ENCODE measurements at places on chromosomes 2 and 18.

DNA sequence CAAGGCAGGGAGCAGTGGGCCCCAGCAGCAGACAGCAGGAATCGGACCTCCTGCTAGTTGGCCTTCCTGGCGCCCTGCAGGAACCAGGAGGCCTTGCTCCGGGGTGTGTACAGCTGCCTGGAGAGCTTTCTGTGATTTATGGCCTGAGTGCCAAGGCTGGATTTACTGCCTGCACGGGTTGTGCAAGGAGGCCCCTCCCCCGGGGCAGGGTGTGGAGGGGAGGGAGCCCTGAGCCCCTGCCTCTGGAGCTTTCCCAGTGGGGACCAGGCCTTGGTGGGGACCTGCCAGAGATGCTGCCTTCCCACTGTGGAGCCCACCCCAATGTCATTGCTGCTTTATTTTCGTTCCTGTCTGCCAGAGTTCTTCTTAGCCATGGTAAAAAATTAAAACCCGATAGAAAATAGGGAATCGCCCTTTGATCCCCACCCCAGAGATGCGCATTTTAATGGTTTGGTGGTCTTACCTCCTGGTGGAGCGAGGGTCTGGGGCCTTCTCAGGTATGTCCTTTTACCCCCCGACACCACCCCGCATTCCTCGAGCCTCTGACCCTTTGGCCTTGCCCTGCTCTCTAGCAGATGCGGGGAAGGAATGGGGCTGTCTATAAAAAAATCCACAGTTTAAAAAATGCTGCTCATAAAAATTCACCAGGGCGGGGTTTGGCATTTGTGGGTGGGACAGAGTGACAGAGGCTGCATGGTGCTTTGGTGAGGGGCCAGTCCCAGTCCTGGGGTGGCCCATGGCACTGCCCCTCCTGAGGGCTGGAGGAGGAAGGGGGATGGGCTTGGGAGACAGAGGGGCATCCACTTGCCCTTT lies 6.9 kb upstream of the RALB start:
- DNase-seq = no peak

DNA sequence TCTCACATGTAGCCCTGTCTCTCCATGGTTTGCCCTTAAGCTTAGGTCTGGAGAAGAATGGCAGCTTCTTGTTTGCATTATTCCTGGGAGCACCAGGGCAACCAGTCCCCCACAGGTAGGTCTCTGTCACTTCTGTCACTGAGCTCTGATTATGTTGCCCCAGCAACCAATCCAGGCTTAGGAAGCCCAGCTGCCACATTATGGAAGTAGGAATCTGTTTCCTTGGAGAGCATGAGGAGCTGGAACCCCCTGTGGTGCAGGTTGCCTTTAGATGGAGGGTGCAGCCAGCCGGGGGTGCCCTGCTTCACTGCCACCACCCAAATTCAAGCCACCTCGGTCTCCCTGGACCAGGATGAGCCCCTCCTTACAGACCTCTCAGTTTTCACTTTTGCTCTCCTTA lies 4.8 kb downstream of the RESP18 start:
- no peak for DNase-seq

GRCh38 chr2:3450385-3451010 lies 68.8 kb downstream of the ADI1 start:
- DNase-seq = no peak

DNA sequence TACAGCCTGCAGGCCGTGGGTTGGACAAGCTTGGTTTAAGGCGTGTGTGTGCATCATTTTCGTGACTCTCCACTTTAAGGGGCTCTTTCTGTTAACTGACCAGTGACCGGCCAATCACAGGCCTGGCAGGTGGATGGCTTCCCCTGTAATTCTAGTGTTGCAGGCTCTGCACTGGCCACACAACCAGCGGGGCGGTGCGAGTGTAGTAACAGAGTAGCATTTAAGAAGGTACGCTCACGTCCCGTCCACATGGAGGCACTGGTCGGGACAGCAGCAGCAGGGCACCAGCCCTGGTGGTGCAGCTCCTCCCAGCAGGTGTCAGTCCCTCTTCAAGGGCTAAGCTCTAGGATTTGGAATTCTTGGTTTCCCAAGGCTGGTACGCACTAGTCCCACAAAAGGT lies 8.0 kb upstream of the ANO7 start:
- DNase-seq = no peak

DNA sequence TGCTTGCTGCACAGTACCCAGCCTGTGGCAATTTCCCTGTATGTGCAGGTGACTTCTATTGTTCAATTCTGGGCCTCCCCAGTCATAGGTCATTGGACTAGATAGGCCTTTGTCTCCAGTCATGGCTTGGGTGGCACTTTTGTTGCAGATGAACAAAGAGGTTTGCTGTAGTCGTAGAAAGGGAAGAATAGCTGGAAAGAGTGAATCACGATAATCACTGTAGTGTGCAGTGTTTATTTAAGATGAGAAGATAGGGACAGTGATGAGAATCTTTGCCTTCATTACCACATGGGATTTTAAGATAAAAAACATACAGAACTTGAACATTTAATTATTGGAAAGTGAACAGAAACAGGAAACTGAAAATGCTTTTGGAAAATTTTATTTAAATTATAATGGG lies 156.1 kb upstream of the CYRIA start:
- no peak for DNase-seq

DNA sequence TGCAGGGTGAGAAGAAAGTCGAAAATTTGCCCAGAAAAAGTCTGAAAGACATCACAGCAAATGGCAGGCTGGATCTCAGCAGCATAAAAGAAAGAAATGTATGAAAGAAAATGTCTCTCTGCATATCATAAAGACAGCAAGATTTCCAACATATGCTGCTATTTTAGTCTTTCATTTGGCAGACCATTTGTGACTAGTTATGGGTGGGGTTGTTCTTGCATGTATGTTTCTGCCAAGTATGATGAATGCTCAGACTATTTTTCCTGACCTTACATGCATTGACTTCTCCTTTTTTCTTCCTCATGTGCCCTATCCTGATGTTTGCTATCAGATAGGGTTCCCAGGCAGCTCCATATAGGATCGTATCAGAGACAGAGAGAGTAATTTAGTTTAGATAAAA lies 58.5 kb upstream of the PARD3B start:
- no peak for DNase-seq

- no peak for DNase-seq
Measured at GRCh38 chr2:227473122-227473461, 1.1 kb downstream of the AGFG1 start.

- DNase-seq = no peak
Measured at GRCh38 chr2:102099536-102100298, 42.8 kb upstream of the IL1R1 start.

All from stimulated activated CD4-positive, alpha-beta T cell treated with anti-CD3 and anti-CD28 coated beads, Interleukin-4, amount 100 ng/mL, for 24 hours (primary cell).